ENCODE measurements at places on chromosomes 12 and 14.

GRCh38 chr14:49851813-49852212 lies 775 bp downstream of the NEMF start:
- DNase-seq = peak; percentile 17

DNA sequence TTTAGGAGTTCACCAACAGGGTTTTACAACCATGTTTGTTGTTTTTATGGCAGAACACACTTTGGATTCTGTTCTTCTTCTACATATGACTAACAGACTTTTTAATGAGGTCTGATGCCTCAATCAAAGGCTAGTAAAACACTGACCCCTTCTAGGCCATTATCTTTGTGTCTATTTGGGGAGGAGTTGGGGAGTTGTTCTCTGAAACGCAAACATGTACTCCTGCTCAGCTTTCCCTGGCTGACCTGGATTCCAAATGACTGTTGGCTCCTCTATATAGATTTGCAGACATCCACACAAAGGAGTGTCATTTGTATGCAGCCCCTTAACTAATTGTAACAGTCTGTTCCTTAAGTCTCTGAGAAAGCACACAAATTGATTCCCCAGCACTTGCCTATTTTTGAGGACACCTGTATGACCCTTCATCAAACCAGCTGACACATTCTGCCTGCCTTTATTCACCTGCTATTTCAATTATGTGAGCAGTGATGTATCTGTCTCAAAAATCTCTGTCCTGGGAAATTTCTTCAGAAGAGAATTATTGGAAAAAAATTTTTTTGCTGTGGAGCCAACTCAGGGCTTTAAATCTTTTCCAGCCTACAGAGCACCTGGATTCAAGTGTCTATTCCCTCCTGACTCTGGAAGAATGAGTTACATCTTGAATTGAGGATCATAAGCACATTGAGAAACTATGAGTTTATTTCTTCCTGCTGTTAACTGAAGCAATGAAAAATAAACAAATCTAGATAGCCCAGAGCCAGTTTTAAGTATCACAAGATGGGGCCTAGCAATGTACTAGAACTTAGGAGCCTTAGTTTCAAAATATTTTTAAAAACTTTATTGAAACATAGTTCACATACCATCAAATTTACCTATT lies 417.2 kb downstream of the RAD51B start:
- DNase-seq = no peak

- DNase-seq = peak; percentile 75
Observed at GRCh38 chr12:42021469-42021868, 123.2 kb downstream of the GXYLT1 start.

- DNase-seq = no peak
Observed at GRCh38 chr14:87883750-87884149, 109.2 kb downstream of the GALC start.

GRCh38 chr12:6817662-6818157 lies 3.9 kb upstream of the GPR162 start:
- no peak for DNase-seq

GRCh38 chr12:21505888-21506287 lies 4.3 kb downstream of the GOLT1B start:
- DNase-seq = no peak

GRCh38 chr14:58572473-58572853 lies 65.3 kb upstream of the DACT1 start:
- no peak for DNase-seq

DNA sequence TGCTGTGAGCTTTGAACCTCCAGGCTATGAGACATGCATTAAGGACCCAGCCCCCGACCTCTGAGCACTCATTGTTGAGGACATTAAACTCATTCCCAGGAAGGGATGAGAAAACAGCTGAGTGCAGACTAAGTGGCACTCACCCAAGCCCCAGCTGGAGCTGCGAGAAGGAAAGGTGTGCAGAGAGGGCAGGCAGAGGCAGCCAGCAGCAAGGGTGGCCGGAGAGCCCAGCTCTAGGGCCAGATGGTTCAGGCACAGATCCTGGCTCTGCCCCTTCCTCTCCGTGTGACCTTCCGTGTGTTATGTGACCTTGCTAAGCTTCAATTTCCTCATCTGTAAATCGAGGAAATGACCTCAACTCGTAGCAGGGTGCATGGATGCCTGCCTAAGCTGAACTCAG lies 3.7 kb downstream of the TSPAN11 start:
- no peak for DNase-seq

- peak; percentile 85 for DNase-seq
Observed at GRCh38 chr12:685388-685787, 22.1 kb upstream of the NINJ2 start.

DNA sequence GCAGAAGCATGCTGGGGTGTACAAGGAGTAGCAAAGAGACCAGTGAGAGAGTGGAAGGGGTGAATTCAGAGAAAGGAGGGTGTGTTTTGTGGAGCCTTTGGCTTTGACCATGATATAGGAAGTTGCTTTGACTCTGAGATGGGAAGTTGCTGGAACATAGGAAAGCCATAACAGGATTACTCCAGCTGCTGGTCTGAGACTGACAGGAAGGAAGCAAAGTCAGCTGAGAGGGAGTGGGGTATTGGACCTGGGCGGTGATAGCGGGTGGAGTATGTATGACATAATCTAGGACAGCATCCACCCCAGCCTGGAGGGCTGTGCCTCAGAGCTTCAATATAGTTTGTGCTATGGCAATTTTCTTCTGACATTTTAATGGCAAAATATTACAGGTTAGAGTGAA lies 324.4 kb downstream of the PDZRN4 start:
- DNase-seq = no peak

GRCh38 chr12:26830363-26830762 lies 2.6 kb downstream of the ITPR2 start:
- no peak for DNase-seq

DNA sequence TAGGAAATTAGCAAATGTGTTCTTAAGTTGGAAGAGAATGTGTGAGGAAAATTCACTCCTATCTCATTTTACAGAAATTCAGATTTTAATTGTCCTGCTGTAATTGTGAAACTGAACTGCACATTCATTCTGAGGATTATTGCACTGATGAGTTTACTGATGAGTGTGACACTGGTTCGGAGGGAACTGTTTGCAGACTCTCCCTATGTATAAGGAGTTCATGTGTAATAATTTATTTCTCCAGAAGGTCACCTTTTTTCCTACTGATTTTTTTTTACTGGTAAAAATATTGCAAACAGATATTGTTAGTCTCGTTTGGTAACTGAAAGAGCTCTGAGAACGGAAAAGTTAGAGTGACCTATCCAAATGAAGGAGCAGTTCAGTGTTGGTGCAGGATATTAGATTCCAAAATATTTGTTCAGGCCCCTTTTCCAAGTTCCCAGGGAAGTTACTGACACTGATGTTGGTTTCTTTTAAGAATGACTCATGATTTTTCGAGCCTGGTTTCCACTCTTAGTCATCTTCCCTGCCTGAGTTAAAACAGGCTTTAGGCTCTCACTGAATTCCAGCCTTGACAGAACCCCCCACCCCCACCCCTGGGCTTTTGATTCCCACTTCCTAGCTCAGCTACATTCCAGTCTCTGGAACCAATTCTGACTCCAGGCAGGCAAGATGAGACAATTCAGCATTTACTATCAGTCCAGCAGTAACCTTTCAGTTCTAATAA lies 18.4 kb downstream of the ANO6 start:
- DNase-seq = peak; percentile 96

GRCh38 chr14:71834284-71835204 lies 97.7 kb upstream of the RGS6 start:
- DNase-seq = no peak

DNA sequence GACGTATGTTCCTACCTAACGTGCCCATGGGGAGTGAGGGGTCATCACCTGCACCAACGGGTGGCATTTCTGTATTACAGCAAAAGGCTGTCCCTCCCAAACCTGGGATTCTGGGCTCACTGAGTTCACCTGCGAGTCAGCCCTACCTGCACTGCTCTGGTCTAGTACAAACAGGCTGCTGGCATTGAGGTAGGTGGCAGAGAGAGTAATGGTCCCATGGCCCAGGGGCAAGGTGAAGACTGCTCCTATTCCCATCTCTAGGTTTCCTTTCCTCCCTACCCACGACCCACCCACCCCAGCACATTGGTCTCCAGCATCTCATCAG lies 421 bp downstream of the SUOX start:
- DNase-seq = no peak

- DNase-seq = no peak
Observed at GRCh38 chr14:55241673-55242072, 29.5 kb upstream of the FBXO34 start.

DNA sequence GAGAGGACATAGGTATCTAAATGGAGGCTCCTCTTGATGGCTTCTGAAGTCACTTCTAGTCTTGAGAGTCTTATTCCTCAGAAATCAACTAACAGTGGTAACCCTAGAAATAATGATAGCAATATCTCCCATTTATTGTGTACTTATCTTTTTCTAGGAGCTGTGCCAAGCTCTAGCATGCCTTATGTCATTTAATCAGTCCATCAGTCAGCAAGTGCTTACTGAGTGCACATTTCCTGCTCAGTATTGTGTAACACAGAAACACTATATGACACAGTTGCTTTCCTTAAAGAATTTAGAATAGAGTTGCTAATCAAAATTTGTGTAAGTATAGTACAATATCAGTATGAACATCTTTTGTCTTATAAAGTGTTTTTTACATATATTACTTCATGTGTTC lies 36.6 kb downstream of the KRT76 start:
- DNase-seq = no peak

- peak; percentile 89 for DNase-seq
Observed at GRCh38 chr14:73771848-73772638, 57.9 kb upstream of the PNMA1 start.

GRCh38 chr14:100747021-100747586 lies 20.4 kb downstream of the DLK1 start:
- peak; percentile 97 for DNase-seq

GRCh38 chr12:18259906-18260682 lies 1.2 kb upstream of the PIK3C2G start:
- DNase-seq = no peak

DNA sequence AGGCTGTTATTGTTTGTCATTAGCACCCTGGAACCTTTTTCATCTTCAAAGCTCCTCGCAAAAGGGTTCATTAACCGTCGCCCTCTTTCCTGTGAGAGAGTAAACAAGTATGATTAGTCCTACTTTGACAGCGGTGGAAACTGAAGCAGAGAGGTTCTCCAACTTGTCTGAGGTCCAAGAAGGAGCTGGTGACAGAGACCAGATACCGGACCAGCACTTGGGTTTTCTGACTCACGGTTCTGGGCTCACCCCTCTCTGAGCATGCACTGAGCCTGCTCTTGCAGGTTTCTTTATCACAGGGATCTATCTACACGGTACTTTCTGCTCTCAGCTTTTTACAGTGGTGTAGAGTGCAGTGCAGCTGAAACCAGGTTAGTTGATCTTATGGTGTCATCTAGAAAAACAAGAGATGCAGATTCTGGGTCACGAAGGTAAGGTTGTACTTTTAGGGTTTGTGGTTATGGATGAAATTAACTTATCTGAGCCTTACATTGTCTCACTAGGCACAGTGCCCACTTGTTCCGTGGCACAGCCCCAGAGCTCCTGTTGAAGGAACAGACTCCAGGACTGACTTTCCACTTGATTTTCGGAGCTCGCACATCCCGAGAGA lies 62.1 kb downstream of the PPP2R5C start:
- DNase-seq = no peak

- DNase-seq = no peak
Observed at GRCh38 chr14:86521031-86521730, 991.2 kb downstream of the FLRT2 start.
